Pulmonary artery endothelial cell (primary cell): ENCODE measurements at places on chromosomes 12 and 14.

DNA sequence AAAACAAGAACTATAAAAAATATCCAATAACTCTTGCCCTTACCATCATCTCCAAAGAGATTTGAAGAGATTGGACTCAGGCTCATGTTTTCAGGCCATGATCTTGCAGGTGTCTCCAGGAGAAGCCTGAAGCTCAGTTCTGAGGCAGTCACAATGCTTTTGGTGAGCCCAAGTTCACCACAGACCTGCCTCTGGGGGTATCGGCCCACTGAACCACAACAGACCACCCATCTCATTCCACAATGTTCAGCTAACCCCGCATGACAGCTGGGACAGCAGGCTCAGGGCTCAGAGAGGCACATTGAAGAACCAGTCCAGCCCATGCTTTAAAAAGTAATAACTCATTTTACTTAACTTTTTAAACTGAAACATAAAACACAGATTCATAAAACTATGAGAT is 28.3 kb upstream of the APOLD1 start:
- no peak for DNase-seq

DNA sequence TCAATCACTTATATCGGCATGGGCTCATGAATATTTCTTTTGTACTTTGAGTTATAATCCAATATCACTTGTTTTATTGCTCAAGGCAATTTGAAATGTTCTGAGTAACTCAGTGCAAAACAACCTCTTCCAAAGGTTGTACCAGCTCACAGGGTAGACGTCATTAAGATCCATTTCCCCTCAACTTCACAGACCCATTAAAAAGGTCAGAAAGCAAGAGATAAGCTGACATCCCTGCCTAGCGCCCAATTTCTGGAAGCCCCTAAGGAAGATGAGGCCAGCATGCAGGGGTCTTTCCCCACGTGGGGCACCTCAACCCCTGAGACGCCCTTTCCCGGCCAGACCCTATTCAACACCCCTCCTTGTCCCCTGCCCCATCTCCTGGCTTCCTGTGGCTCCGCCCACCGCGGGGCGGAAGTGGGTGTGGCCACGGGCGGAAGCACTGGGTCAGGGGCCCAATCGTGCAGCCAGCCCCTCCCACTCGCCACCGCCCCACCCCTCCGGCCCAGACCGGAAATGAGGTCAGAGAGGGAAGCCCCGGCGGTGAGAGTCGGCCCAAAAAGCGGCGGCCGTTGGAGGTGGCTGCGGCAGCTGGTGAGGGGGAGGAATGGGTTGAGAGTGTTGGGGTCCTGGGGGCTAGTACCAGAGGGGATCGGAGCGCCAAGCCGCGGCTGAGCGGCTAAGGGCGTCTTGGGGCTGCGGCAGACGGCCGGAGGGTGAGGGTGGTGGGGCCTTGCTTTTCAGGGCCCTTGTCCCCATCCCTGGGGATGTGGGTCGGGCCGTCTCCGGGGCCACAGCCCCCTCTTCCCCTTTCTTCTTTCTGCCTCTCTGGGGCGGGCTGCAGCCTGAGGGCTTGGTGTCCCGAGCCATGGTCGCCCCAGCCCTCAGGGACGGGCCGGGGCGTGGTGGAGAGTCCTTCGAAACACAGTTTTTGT is at the start of gene GPATCH2L:
Gene GPATCH2L, plus strand, starts transcription at position 525 of the 935 bp plus-strand sequence. CDS start 2,442 bp downstream, outside the sequence.
- DNase-seq, result peak; percentile 54

- DNase-seq, result no peak
Observed at GRCh38 chr12:95224202-95225170, 6.9 kb downstream of the VEZT start.

GRCh38 chr12:55736780-55737580 is 5.9 kb upstream of the GDF11 start:
- DNase-seq, result no peak

GRCh38 chr12:1587927-1588574 is 6.3 kb downstream of the FBXL14 start:
- no peak for DNase-seq

DNA sequence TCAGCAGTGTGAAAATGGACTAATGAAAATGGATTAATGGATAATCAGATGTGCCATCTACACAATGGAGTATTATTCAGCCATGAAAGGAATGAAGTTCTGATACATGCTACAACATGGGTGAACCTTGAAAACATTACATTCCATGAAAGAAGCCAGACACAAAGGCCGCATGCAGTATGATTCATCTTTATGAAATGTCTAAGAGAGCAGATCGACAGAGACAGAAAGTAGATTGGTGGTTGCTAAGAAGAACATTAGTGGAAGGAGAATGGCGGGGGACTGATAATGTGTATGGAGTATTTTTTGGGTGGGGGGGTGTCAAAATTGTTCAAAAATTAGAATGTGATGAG is 47.3 kb downstream of the PRKAB1 start:
- no peak for DNase-seq

- DNase-seq, result no peak
Observed at GRCh38 chr14:33363682-33364081, 425.0 kb downstream of the NPAS3 start.
